T-helper 2 cell treated with Interferon-gamma antibody and Interleukin-4, amounts not matched to agents 5 μg/mL and 100 μg/mL, for 36 hours (primary cell): ENCODE measurements at places on chromosomes 4 and X.
A peak's percentile ranks its signal among the peaks of the same experiment; 100 is the strongest.

- DNase-seq: no peak
Measured at GRCh38 chr4:139783741-139784484, 118.3 kb downstream of the MGST2 start.

GRCh38 chr4:32689518-32689917, 1969.3 kb downstream of the PCDH7 start:
- no peak for DNase-seq

DNA sequence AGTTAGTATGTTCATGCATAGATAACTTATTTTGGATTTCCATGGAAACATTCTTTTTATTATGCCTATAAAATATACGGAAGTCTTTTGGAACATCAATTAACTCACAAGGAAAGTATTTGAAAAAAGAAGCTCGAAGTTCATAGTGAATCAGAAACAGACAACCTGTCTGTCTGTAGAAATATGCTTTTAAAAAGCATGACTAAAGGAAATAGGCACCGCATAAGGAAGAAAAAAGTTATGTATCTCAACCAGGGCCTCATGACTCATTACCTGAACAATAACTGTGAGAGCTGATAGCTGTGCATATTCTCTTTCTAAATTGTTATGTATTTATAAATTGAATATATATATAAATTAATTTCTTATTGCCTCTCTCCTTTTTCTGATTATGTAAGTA, 324.1 kb downstream of the TLL1 start:
- no peak for DNase-seq

- DNase-seq: no peak
Measured at GRCh38 chr4:57147335-57148060, 37.3 kb upstream of the IGFBP7 start.

DNA sequence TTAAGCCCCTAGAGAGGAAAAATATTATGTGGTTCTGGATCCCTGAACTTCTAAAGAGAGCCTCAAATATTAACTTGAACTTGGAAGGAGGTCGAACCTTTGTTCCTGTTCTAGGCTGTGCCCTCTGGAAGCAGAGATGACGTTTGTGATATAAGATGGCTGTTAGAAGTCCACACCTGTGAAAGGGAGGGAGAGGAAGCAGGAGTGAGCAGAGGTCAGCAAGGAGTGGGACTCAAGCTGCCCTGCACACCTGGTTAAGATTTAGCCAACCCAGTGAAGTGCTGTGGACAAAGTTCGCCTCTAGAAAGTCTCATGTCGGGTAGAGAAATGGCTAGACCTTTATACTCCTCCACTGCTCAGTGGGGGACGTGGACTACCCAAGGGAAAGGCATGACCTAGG, 566.2 kb downstream of the MID1IP1 start:
- DNase-seq: no peak

DNA sequence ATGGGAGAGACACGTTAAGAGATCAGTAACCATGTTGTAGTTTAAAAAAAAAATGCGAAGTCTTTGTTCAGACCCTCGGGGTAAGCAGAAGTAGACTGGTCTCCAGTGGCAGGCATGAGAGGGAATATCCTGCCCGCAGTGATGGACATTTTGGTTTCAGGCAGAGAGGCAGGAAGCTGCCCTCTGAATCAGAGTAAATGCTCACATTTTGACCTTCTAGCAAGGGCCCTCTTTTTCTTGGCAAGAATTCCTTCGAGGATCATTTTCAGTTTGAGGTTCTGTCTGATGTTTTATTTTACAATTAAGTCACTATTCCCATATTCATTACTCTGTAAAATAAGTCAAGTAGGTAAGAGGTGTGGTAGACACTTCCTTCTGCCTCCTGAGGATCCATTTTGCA, 28.4 kb downstream of the SORBS2 start:
- no peak for DNase-seq

DNA sequence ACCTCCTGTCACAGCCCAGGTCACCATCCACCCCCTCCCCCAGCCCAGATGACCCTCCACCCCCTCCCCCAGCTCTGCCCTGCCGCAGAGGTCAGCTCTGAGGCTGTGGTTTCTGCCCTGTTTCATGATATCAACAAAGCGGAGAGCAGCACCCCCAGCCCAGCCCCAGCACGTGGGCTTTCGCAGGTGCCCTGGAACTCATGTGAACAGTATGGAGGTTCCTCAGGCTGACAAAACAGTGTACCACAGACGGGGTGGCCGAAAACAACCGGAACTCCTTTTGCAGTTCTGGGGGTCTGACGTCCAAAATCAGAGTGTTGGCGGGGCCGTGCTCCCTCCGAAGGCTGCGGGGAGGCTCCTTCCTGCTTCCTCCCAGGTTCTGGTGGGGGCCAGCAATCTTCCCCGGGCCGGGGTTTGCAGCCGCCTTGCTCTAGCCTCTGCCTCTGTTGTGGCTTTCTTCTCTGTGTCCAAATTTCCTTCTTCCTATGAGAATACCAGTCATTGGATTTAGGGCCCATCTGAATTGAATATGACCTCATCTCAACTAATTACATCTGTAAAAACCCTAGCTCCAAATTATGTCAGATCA, 7.9 kb upstream of the PSAPL1 start:
- DNase-seq: no peak

GRCh38 chrX:72349190-72349589, 43.5 kb upstream of the CITED1 start:
- DNase-seq: peak; percentile 37

DNA sequence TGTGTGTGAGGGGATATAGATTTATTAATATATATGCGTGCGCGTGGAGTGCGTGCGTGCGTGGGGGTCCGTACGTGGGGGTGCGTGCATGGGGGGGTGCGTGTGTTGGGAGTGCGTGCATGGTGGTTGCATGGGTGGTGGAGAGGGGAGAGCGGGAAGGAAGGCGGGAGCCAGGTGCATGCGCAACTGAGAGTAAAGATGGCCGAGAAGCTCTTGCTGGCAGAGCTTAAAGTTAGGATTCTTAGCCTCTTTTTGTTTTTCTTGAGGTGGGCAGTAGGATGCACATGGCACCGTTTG, 45.8 kb downstream of the TEX13B start:
- no peak for DNase-seq

DNA sequence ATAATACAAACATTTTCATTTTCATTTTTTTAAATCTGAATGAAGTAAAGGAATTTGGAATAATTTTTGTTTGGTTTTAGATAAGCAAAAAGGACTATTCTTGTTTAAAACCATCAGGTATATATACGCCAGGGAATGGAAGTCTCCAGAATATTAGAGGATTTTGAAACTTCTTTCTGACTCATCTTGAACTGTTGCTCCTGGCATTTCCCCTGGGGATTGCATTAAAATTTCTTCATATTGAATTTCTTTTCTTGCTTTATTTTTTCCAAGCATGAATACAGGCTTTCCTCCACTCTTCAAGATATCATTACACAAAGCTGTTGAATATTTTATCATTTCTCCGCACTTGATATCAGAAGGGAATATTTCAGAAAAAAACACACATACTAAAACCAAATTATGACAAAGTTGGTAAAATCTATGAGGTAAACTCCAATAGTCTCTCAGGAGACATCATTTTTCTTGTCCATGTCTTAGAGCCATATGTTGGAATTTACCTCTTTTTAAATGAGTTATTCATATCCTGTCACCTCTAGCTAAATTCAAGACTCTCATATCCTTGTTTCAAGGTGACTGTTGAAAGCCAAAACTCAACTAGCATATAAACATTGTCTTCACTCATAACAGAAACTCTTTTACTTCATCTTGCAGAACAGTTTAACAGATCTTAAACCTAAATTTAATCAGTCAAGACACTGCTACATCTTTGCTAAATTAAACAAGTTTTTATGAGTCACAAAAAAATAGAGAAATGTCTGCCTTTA, 20.7 kb upstream of the CSN1S1 start:
- DNase-seq: no peak

- DNase-seq: peak; percentile 21
Measured at GRCh38 chr4:167021545-167022155, 212.6 kb downstream of the SPOCK3 start.

GRCh38 chr4:32672359-32672758, 1952.2 kb downstream of the PCDH7 start:
- DNase-seq: no peak

DNA sequence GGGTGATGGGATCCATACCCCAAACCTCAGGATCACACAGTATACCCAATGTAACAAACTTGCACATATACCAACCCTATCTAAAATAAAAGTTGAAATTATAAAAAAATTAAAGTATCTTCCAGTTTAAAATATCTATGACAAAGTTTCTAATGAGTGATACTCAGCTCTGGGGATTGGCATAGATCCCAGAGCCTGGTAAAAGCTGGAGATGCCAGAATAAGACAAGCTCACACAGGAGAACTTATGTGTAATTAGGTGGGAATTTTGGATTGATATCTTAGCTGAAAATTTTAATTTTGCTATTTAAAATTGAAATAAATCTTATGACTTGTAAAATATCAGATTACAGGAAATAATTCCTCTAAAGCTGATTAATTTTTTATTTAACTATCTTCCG, 686.5 kb downstream of the GABRG1 start:
- DNase-seq: no peak

GRCh38 chrX:981791-982626, 230.4 kb downstream of the CRLF2 start:
- DNase-seq: no peak

GRCh38 chr4:62901101-62901500, 1508.1 kb downstream of the TECRL start:
- DNase-seq: no peak

- no peak for DNase-seq
Measured at GRCh38 chr4:101009471-101009870, 337.9 kb downstream of the PPP3CA start.

DNA sequence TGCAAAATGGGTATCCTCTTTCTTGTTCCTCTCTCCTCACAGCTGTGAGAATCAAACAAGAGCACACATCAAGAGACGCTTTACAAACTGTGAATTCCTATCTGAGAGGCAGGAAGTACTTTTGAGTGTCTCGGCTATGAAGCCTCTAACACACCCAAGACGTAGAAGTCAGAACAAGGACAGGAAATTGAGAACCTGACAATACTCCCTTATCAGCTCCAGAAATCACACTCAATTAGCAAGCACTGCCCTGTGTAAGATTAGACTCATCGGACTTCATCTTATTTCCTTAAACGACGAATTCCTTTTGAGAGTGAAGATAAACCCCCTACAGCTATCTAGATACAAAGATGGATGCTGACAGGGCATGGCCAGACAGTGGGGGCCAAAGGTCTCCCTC, 50.7 kb upstream of the CRMP1 start:
- DNase-seq: no peak

GRCh38 chrX:151923648-151924047, 11.0 kb downstream of the MAGEA4 start:
- no peak for DNase-seq

GRCh38 chr4:122309988-122310626, 68.7 kb upstream of the ADAD1 start:
- no peak for DNase-seq

DNA sequence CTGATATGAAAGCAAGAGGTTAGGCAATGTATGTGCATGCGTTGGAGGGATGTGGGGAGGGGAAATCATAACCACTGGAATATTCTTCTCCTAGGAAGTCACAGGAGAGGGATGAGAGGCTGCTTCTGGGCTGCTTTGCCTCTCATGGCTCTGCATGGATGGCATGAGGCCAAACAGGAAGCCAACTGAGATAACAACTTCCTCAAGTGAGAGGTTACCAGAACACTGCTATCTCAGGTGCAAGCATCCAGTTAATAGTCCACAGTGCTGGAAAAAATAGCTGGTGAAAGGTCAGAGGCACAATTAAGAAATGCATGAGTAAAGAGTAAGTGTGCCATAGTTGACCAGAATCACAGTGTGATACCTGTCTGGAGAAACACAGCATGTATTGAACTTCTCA, 113.3 kb downstream of the ELOVL6 start:
- DNase-seq: no peak

- no peak for DNase-seq
Measured at GRCh38 chr4:1990348-1990645, 18.5 kb downstream of the NELFA start.

- no peak for DNase-seq
Measured at GRCh38 chr4:165381821-165382373, 3.1 kb downstream of the CPE start.

- DNase-seq: no peak
Measured at GRCh38 chr4:13534344-13535063, 9.8 kb downstream of the NKX3-2 start.

DNA sequence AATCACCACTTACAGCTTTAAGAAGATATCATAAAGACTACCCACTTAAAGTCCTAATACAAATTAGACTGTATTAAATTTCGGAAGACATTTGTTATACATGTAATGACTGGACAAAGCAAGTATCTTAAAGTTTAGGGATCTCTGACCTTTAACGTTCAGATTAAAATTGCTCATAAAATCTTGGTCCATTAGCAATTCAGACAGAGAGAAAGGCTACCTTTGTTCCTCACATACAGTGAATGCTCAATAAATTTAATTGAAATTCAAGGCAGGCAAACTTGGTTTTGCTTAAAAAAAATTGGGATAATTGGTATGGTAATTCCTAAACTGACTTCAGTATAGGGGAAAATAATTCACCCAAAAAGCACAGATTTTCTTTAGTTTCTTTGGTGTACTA, 285.9 kb upstream of the EMCN start:
- no peak for DNase-seq

- DNase-seq: no peak
Measured at GRCh38 chrX:70436343-70436742, 8.3 kb upstream of the DLG3 start.

GRCh38 chrX:132940727-132941327, 17.6 kb downstream of the HS6ST2 start:
- DNase-seq: no peak

- DNase-seq: no peak
Measured at GRCh38 chr4:51866835-51867234, 23.9 kb downstream of the DCUN1D4 start.

- DNase-seq: no peak
Measured at GRCh38 chr4:156858071-156858470, 113.5 kb downstream of the PDGFC start.

DNA sequence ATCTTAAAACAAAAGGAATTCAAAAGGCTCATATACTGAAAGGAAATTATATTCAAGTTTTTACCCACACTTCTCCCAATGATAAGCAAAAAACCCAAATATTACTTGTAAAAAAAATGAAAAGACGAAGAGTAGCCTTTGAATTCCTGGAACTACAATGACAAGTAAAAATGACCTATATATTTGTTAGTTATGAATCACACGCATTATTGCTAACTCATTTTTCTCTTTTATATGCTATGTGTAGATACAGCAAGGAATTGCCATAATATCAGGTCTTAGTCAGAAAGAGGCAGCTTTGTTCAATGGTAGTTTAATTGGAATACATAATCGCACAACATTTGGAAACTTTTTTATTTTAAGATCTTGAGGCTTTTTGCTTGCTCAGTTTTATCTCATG, 22.7 kb upstream of the ASB5 start:
- DNase-seq: no peak

GRCh38 chrX:55750256-55750655, 32.7 kb downstream of the RRAGB start:
- no peak for DNase-seq

GRCh38 chrX:122625239-122625638, 558.8 kb upstream of the GRIA3 start:
- DNase-seq: no peak

- no peak for DNase-seq
Measured at GRCh38 chr4:22237846-22238494, 277.9 kb downstream of the ADGRA3 start.
